ENCODE measurements at places on chromosomes 5 and 9.

GRCh38 chr9:35656831-35657545, 831 bp downstream of the RMRP start:
- H3K27ac ChIP-seq, result peak overlapping the region; percentile 100
- H3K4me1 ChIP-seq, result peaks cover 53% of the 10 kb centered on the region
- no peaks in the 10 kb centered on the region for H3K27me3 ChIP-seq

- peak; percentile 59 for DNase-seq
- H3K36me3 ChIP-seq, result peaks cover 11% of the 10 kb centered on the region
- peak within 1 kb of the TSS; percentile 84 for H3K27ac ChIP-seq
- peak within 1 kb of the TSS; percentile 94 for H3K4me3 ChIP-seq
- H3K4me1 ChIP-seq, result peaks cover 20% of the 10 kb centered on the region
Measured at GRCh38 chr9:22008717-22009505, at the start of gene CDKN2B. Gene CDKN2B, minus strand, starts transcription at chr9:22009305. Its CDS starts 352 bp downstream, at chr9:22008953.

GRCh38 chr9:5502553-5502952, 7.8 kb upstream of the PDCD1LG2 start:
- no peak overlapping the region for H3K27ac ChIP-seq
- DNase-seq, result no peak
- H3K4me1 ChIP-seq, result peaks cover 2% of the 10 kb centered on the region
- H3K36me3 ChIP-seq, result no peaks in the 10 kb centered on the region
- H3K27me3 ChIP-seq, result no peaks in the 10 kb centered on the region

DNA sequence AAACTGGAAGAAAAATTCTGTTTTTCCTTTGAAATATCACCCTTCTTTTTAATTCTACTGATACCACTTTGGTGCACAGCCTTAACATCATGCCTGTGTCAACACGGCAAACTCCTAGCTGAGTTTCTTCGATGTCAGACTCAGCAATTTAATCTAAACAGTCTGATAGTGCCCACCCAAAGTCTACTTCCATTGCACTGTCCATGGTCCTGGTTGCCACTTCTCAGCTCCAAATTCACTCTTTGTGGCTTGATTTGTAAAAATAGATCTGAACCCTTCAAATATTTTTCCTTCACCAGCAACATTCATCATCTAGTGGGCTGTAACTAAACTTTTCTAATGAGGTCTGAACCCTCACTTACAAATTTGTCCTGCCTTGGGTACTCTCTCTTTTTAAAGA, 107.8 kb downstream of the NUDT12 start:
- H3K4me3 ChIP-seq, result no peak overlapping the region
- no peak overlapping the region for H3K27ac ChIP-seq
- H3K27me3 ChIP-seq, result peaks cover 29% of the 10 kb centered on the region
- no peaks in the 10 kb centered on the region for H3K36me3 ChIP-seq
- DNase-seq, result no peak

DNA sequence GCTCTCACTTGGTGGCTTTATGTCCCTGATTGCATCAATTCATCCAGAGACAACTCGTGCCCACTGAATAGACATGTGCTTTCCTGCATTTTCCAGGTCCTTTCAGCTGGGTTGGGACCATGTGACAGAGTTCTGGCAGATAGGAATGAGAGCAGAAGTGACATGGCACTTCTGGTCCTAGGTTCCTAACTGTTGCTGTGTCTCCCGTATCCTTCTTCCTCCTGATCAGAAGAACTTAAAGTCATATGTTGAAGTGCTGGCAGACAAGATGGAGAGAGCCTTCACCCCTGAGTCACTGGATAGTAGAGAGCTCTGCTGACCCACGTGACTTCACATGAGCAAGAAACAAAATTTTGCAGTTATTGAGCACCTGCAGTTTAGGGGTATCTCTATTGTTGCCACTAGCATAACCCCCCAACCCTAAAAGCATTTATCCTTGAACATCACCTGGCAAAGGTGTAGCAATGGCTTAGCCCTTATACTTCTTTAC, 80.0 kb downstream of the NREP start:
- no peaks in the 10 kb centered on the region for H3K4me1 ChIP-seq
- no peak overlapping the region for H3K4me3 ChIP-seq
- H3K27me3 ChIP-seq, result peaks cover 22% of the 10 kb centered on the region
- no peak overlapping the region for H3K27ac ChIP-seq

GRCh38 chr5:154276261-154276972, 85.9 kb downstream of the GALNT10 start:
- peak overlapping the region; percentile 38 for H3K27ac ChIP-seq
- peaks cover 45% of the 10 kb centered on the region for H3K4me1 ChIP-seq
- DNase-seq, result no peak
- no peaks in the 10 kb centered on the region for H3K27me3 ChIP-seq

GRCh38 chr5:72693546-72694205, 122.8 kb upstream of the TNPO1 start:
- no peaks in the 10 kb centered on the region for H3K4me1 ChIP-seq
- no peak overlapping the region for H3K27ac ChIP-seq
- no peaks in the 10 kb centered on the region for H3K36me3 ChIP-seq
- no peak overlapping the region for H3K4me3 ChIP-seq

DNA sequence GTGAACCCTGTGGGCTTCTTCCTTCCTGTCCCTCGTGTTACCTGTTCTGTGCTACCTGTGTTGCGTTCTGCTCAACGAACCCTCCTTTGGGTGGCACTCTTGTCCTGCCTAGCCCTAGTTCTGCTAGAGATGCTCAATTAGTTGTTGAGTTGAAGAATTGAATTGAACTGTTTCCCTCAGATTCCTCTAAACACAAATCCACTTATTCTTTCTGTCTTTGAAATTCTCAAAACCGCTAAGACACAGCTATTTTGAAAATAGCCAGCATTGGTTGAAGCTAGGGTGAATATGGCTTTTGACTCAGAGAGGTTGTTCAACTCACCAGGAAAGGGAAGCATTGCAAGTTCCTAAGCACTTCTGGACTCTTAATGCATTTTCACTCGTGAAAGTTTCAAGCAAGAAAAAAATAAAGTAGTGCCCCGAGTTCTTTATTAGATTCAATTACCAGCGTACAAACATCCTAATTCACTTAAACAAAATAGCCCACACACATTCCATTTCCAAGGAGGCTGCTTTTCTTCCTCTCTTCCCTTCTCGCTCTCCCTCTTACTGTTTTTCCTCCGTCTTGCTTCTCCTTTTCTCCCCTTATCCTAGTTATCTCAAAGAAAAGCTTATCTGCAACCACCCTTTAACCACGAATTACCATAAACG, 642 bp upstream of the ITGA1 start:
- peak overlapping the region; percentile 38 for H3K27ac ChIP-seq
- H3K27me3 ChIP-seq, result no peaks in the 10 kb centered on the region
- DNase-seq, result peak; percentile 18
- no peaks in the 10 kb centered on the region for H3K36me3 ChIP-seq
- H3K4me1 ChIP-seq, result peaks cover 22% of the 10 kb centered on the region
- H3K4me3 ChIP-seq, result peak overlapping the region; percentile 90
